AG09319 (cell line): ENCODE measurements at places on chromosomes 4 and X.

DNA sequence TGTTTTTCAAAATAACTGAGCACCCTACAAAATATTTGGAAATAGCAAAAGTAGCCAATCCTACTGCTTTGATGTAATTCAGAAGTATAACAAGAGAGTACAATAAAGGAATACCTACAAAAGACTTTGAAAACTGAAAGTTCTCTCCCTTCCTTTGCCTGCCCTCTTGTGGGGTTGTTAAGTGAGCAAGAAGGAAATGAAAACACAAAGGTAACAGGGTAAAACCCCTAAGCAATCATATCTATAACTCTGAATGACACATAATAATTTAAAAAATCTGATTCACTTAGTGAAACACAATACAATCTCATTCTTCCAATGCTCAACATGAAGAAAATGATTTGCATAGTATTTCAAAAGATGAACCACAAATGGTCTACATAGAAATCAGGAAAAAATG is 98.2 kb downstream of the FRYL start:
- DNase-seq = no peak

- no peak for DNase-seq
Measured at GRCh38 chr4:112526061-112526460, 10.1 kb upstream of the NEUROG2 start.

GRCh38 chr4:78299565-78299972 is 242.4 kb downstream of the FRAS1 start:
- DNase-seq = no peak

DNA sequence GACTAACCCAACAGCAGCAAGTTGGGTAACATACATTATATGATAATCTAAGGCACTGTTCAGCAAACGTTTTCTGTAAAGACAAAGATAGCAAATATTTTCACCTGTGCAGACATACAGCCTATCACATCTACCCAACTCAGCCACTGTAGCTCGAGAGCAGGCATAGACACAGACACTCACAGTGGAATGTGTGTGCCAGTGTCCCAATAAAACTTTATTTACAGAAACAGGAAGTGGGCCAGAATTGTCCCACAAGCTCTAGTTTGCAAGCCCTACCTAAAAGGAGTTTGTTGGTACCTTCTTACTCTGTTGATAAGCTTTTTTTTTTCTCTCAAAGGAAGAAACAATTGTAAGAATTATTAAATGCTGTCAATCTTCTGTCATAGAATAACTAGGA is 11.9 kb upstream of the FAM9A start:
- DNase-seq = no peak

- DNase-seq = no peak
Measured at GRCh38 chrX:115093191-115093590, 75.8 kb upstream of the IL13RA2 start.

GRCh38 chr4:156251373-156252065 is 297.9 kb upstream of the CTSO start:
- DNase-seq = no peak
